ENCODE measurements at places on chromosomes 13 and 19. TPM values are rescaled to one million over a fixed set of nuclear protein-coding genes. Genes with fewer than 3 reads are reported as not detected.
A peak's percentile ranks its signal among the peaks of the same experiment; 100 is the strongest.

DNA sequence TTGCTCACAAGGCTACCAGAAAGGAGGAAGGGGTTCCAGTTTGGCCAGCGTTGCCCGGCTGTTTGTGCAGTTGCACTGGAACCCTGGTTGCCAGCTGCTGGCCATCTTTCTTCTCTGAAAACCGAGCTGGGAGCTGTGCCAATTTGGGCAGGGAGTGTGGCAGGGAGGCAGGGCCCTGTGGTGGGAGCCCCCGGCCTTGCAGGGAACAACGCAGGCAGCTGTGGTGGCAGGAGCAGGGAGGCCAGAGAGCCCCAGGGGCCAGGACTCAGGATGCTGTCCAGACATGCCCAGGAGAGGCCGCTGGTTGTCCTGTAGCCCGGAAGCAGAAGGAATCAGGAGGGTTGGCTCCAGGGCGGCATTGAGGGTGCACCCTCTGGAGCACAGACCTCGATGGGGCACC is 4.8 kb downstream of the KMT5C start:
- DNase-seq, result peak; percentile 69

GRCh38 chr13:99320693-99321481 is 13.7 kb upstream of the GPR183 start:
- DNase-seq, result no peak

GRCh38 chr13:27965343-27965739 is 3.8 kb downstream of the CDX2 start:
- DNase-seq, result no peak

GRCh38 chr19:31784671-31785101 is 435.4 kb upstream of the TSHZ3 start:
- DNase-seq, result no peak

DNA sequence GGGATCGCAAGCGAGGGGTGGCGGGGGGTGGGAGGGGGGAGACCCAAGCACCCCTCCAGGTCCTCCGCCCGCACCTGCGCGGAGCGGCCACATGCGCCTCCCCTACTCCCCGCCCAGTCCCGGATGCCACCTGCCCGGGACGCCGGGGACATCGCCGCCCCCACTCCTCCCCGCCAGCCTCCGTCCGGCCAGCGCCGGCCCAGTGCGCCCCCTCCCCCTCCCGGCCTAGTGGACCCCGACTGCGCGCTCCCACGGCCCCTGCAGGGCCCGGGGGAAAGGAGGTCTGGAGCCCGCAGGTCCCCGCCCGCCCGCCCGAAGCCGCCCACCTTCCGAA is 263 bp downstream of the RHPN2 start:
- no peak for DNase-seq

GRCh38 chr19:46452186-46452585 is 19.2 kb downstream of the PNMA8A start:
- no peak for DNase-seq

GRCh38 chr19:15432018-15432494 is 13.3 kb upstream of the AKAP8L start:
- DNase-seq, result no peak

CYP2B6 gene
- total RNA-seq, result not detected

SHISA7 gene
- 38.1 TPM for total RNA-seq

NDFIP2 gene
- 102 TPM for total RNA-seq

SYNGR4 gene
- not detected for total RNA-seq

C19orf44 gene
- 6.3 TPM for total RNA-seq
